Mammary epithelial cell (primary cell): ENCODE measurements at places on chromosomes 5 and 9. TPM values are rescaled to one million over a fixed set of nuclear protein-coding genes. Genes with fewer than 3 reads are reported as not detected.

GRCh38 chr9:4550777-4551484 is 60.7 kb downstream of the SLC1A1 start:
- no peak for DNase-seq

GRCh38 chr5:1014346-1014745 is 5.7 kb downstream of the NKD2 start:
- DNase-seq: no peak

ASTN2 gene
- 0.83 TPM for total RNA-seq

GRCh38 chr5:41067714-41068568 is 3.2 kb downstream of the MROH2B start:
- DNase-seq: peak; percentile 1

GRCh38 chr5:3564827-3565518 is 30.7 kb upstream of the IRX1 start:
- DNase-seq: no peak

- no peak for DNase-seq
Observed at GRCh38 chr9:124251605-124252378, 6.0 kb upstream of the NEK6 start.

PCDH12 gene
- 0.17 TPM for total RNA-seq

CYLC2 gene
- not detected for total RNA-seq

DNA sequence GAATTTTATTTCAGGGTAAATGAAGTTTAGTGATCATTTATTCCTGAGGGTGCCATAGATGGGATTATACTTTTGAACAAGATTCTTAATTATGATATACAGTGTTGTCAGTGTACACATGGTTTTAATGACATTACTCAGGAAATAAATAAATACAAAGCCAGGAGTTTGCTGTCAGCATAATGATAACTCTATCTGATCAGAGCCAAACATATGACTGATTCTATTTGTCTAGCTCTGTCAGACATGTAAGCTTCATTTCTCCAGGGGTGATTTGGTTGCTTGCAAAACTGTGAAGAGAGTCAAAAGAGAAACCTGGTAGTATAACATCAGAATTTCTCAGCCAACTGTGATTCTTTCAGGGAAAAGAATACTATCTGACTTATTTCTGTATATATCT is 1425.8 kb upstream of the C9orf72 start:
- DNase-seq: no peak

GRCh38 chr5:52065182-52065581 is 681.9 kb downstream of the ISL1 start:
- DNase-seq: no peak

ST8SIA4 gene
- not detected in 2 replicates for total RNA-seq

- DNase-seq: peak; percentile 32
Observed at GRCh38 chr5:37272511-37272910, 23.3 kb upstream of the CPLANE1 start.

DNA sequence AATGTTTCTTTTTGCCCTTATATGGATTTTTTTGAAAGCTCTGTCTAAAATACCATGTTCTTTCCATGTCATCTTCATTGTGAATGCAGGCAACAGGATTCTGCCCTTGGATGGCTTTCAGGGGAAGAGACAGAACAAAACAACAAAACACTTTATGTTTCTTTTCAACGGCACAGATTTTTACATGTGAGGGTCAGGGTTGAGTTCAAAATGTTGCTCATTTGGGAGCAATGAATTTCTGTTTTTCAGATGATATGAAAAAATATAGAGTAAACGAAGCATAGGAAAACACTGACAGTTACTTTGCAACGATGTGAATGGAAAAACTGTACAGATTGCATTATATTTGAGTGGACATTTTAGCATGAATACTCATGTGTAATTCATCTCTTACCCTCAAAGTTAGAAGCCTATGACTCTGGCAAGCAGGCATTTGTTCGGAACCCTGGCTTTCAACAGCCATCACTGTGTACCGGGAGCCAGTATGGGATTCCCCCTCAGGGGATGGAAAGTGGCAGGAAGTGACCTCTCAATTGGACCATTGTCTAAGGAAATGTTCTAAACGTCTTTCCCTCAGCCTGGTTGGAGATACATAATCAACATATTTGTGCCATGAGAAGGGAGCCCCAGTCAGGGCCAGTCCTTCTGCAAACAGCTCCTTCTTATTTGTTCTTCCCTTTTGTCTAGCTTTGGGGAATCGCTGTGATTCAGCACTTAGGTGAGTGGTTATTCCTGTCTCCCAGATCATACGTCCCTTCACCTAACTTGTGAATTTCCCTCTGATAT is 153.9 kb upstream of the MEF2C start:
- peak; percentile 97 for DNase-seq

PCDHA1 gene
- not detected for total RNA-seq

- DNase-seq: no peak
Observed at GRCh38 chr9:32449969-32450368, 65.5 kb downstream of the ACO1 start.
